Activated T-helper 1 cell treated with Interleukin-2 at 50 U/mL for 16 hours (primary cell): ENCODE measurements at places on chromosomes 16 and 17.

DNA sequence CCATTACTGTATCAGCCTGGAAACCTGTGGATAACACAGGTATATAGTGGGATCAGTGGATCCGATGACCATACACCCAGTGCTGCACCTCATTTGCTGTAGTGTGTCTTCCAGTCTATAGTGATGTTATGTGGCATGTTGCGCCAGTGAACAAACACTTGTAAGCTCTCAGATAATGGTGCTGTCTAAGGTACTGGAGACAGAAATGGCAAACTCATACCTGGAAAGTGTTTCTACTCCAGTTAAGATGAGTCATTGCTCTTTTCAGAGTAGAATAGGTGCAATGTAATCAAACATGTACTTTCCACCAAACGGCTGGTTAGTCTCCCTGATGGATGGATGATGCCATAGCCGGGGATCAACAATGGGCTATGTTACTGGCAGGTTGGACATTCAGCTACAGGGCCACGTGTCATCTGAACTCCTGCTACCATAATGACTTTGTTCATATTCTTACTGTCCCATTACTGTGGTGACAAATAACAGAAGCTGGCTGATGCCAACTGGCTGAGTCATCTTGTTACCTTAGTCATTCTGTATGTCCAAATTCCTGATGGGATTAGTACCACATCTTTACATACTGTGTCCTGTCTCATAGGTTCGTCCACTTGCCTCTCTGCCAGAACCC, 6.3 kb downstream of the CCL11 start:
- DNase-seq: no peak

GRCh38 chr16:49890876-49891275, 35.0 kb upstream of the ZNF423 start:
- no peak for DNase-seq

DNA sequence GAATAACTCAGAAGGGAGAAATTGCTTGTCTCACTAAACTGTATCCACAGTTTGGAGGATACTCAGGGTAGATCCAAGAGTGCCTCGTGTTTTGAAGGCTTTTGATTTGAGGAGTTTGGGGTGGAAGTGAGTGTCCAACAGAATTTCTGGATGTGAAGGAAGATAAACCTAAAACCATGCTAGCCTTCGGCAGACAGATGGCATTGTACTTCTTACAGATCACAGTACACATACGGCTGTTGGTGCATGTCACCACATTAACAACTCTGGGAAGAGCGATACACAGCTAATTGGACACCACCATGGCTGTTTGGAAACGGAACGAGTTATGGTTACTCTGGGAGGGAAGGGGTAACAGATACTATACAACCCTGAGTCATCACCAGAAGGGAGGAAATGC, 420.4 kb downstream of the GRIN2A start:
- DNase-seq: no peak

- no peak for DNase-seq
These were observed 230.8 kb downstream of the TANC2 start for GRCh38 chr17:63196772-63197335.

DNA sequence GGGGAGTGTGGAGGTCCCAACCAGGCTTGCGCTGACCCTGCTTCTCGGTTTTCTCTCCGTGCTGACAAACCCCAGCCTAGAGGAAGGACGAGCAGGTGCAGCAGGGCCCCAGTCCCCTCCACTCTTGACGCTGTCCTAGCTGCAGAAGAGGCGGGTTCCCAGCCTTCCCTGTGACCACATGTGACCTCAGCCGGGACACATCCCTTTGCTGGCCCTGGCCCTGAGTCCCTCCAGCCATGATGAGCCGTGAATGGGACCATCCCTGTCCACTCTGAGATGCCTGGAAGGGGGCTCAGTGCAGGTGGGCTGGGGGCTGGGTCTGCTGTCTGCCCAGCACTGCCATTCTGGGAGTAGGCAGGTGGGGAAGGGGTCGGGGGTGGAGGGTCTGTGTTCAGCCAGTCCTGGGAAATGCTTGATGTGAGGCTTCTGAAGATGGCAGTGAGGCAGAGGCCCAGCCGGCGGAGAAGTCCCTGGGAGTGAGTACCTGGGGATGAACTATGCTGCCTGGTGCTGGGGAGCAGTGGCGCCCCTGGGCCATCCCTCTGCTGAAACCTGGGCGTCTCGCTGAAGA, 1.9 kb upstream of the TUBB3 start:
- no peak for DNase-seq

GRCh38 chr17:73910821-73911515, 266.7 kb upstream of the SDK2 start:
- DNase-seq: no peak

DNA sequence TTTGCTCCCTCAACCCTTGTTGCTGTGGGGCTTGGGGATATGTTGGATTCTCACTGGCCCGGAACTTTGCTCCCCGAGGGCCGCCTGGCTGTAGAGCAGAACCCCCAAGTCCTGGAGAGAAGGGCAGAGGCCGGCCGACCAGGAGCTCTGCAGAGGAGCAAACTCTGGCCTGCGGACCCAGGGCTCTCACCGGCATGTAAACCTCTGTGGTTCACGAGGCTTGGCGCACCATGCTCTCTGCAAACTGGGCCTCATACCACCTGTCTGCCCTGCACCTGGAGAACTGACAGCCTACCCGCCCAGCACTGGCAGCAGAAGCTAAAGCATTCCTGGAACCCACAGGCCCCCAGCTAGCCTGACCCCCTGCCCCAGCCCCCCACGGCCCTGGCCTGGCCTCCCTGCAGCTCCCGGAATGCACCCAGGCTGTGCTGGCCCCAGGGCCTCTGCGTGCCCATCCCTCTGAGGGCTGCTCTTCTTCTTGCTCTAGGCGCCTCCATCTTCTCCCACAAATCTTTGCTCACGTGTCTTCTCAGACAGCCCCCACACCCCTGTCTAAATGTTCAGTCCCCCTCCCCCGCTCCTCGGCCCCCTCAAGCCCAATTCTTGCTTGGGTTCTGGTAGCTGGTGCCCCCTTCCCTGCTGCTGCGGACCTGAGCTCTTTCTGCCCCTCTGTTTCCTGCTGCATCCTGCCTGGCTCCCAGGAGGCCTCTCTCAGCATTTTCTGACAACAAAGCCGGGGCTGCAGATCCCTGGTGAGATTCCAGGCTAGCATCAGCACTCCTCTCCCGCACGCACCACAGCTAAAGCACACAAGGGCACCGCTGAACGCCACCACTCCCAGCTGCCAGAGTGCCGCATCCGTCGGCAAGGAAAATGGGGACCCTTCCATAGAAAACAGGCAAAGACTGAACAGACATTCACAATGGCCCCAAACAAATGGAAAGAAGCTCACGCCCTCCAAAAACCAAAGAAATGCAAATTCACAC, 23.3 kb downstream of the ACTG1 start:
- no peak for DNase-seq

- DNase-seq: no peak
These were observed 22.1 kb downstream of the COX10 start for GRCh38 chr17:14091367-14091766.

- DNase-seq: no peak
These were observed 1.0 kb upstream of the KRTAP3-1 start for GRCh38 chr17:41009936-41010335.

- no peak for DNase-seq
These were observed 482 bp upstream of the SSH2 start for GRCh38 chr17:29930409-29931010.

DNA sequence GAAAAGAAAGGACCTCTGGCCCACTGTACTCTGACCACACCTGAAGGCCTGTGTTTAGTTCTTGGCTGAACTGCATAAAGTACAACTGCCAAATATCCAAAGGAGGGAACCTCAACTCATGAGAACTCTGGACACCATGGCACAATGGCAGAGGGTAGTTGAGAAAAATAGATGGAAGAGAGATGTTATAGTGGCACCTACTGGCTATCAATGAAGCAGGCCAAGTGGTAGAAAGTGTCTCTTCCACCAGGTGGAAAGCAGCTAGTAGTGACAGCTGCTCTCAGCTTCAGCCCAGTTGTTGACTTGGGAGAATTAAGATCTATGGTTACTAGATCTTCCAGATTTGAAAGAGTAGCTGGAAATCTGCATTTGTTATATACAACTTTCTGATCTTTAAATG, 3.2 kb downstream of the MED31 start:
- no peak for DNase-seq

DNA sequence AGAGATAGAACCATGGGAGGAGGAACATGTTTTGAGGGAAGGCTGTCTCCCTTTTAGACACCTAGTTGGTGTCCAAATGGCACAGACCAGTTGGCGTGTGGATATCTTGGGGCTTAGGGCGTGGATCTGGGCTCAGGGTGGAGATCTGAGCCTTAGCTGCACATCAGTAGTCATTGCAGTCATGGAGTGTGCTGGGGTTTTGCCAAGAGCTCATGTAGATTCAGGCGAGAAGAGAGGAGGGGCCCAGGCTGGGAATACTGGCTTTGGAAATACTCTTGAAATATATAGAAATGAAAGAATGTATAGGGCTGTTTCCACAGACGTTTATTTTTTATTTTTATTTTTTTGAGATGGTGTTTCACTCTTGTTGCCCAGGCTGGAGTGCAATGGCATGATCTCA, 92.0 kb downstream of the PRKCB start:
- no peak for DNase-seq

GRCh38 chr16:62102588-62102987, 66.3 kb upstream of the CDH8 start:
- DNase-seq: no peak

- no peak for DNase-seq
These were observed 187.7 kb downstream of the XYLT1 start for GRCh38 chr16:17283016-17283415.

DNA sequence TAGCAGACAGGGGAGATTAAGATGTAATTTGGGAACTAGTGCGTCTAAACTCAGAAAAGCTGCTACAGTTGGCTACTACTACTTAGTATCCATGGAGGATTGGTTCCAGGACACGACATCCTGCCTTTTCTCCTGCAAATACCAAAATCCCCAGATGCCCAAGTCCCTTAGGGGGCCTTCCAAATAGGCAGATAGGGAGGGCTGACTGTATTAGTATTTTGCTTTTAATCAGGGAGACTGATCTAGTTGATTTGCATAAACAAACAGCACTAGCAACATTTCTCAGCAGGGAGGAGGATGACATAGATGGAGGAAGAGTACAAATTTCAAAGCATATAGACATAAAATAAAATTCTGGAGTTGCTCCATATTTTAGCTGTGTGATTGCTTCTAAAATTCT, 621.6 kb upstream of the GOT2 start:
- DNase-seq: no peak

DNA sequence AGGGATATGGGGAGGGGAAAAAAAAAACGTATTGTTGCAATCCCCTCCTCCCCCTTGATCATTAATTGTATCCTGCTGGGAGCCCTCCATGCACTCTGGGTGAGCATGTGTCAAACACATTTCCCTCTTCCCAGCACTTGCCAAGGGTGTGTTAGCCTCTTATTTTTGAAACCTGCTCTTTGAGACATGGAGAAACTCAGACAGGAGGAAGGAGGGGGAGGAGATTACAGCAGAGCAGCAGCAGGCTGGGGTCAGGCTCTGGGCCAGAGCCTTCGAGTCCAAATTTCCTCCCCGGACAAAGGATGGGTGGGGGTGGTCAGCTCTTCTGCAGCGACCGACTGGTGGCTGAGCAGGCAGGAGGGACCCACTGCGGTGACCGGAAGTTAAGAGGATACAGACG, 64.7 kb downstream of the SOX9 start:
- DNase-seq: no peak

DNA sequence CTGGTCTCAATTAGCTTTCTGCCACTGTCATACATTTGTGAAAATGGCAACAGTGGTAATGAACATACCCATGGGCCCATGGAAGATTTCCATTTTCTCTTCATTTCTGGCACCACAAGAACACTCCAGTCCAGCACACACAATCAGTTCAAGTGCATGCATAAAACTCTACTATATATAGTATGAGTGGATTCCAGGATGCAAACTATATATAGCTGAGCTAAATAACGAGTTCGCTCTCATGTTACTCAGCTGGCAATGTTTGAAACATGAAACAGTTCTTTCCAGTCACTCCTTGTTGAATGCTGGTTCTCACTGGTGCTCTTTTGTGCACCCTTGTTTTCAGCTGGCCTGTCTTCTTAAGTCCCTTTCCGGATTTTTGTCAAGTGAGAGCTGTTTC, 75.2 kb upstream of the DHX40 start:
- no peak for DNase-seq

GRCh38 chr17:17564896-17565295, 26.6 kb downstream of the PEMT start:
- DNase-seq: no peak

DNA sequence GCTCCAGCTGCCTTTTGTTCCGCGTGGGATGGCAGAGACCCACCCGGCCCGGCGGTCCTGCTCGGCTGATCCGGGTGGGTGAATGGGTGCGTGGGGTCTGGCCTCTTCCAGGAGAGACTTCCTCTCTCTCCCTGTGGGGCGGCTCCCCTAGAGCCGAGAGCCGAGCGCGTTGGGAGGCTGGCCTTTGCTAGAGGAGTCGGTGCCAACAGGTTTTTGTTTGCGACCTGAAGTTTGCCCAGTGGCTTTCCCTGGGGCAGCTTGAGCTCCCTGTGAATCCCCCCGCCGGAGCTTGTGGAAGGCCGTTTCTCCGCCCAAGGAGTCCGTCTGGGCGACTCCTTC, 970 bp downstream of the EPN2 start:
- no peak for DNase-seq

- DNase-seq: no peak
These were observed 39.3 kb downstream of the SMPD3 start for GRCh38 chr16:68408967-68409366.

- DNase-seq: no peak
These were observed 28.5 kb upstream of the EFCAB13 start for GRCh38 chr17:47295037-47295873.
